ENCODE measurements at places on chromosomes 7 and 10. TPM values are rescaled to one million over a fixed set of nuclear protein-coding genes. Genes with fewer than 3 reads are reported as not detected.

GRCh38 chr10:56096226-56096517 is 264.9 kb downstream of the ZWINT start:
- DNase-seq, result no peak

DNA sequence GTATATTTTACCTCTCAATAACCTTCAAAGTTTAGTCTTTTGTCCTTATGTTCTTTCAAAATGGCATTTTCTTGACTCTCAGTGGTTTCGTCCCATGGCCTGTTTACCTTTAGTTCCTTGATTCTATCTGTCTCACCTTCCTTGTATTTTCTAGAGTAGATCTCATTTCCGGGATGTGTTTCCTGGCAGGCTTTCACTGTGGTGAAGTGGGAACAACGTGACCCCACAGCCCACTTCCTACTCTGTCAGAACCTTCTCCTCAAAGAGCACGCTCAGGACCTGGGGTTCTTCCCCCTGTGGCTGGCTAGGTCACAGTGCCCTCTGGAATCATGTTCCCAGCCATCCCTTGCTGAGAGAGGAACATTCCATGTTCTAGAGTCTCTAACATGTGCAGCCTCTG is 129.9 kb upstream of the ZNF32 start:
- no peak for DNase-seq

DNA sequence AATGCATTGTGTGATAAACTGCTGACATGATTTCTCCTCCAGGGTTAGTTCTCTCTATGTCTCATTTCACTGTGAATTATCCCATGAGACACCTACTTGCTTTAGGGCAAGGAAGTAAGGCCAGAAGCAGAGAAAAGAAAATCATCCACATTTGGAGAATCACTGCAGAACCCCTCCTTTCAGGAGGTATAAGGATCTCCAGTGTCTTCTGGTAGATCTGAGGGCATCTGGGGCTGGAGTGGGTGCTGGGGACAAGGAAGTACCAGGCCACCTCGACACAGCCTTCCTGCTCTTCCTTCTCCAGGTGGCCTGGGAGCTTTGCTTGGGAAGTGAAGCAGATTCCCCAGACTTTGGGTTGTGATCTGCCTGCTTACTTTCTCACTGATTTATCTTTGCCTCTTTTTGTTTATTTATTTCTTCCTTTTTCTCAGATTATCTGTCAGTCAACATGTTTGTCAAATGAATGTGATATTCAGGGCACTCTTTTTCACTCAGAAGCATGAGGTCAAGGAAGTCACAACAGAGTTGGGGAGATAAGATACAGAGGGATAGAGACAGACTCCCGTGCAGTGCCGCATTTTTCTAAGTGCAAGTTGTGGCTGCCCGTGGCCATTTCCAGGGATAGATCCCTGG is 12.4 kb upstream of the CAMK2G start:
- DNase-seq, result no peak

DNA sequence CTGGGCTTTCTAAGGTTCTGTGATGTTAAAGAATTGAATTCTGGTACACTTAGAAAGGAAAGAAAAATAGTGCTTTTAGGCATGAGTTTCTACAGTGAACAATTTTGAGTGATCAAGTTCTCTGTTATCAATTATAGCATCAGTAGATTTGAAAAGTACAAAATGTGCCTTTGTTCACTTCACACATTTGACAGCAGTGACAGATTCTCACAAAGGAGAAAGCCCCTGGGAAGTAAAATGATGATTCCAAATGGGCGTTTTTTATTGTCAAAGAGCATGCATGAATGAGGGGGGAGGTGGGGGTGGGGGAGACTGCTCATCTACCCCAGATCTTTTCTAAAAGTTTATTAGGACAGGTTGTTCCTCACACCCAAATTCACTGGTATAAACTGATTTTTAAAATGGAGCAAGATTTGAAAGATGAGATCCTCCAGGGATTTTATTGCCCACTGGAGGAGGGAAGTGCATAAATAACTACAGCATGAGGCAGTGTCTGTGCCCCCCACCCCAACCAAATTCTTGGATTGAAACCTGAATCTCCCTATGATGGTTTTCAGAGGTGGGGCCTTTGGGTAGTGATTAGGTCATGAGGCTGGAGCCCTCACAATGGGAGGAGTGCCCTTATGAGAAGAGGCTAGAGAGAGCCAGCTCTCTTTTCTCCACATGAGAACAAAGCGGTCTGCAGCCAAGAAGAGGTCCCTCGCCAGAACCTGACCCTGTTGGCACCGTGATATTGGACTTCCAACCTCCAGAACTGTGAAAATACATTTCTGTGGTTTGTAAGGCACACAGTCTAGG is 79.5 kb downstream of the AOAH start:
- no peak for DNase-seq

GSTO2 gene
- 3.5 TPM for total RNA-seq
